ENCODE measurements at places on chromosomes 7 and 10. TPM values are rescaled to one million over a fixed set of nuclear protein-coding genes. Genes with fewer than 3 reads are reported as not detected.

The MCU gene
- 52.2 TPM for total RNA-seq

The NME8 gene
- total RNA-seq, result not detected

DNA sequence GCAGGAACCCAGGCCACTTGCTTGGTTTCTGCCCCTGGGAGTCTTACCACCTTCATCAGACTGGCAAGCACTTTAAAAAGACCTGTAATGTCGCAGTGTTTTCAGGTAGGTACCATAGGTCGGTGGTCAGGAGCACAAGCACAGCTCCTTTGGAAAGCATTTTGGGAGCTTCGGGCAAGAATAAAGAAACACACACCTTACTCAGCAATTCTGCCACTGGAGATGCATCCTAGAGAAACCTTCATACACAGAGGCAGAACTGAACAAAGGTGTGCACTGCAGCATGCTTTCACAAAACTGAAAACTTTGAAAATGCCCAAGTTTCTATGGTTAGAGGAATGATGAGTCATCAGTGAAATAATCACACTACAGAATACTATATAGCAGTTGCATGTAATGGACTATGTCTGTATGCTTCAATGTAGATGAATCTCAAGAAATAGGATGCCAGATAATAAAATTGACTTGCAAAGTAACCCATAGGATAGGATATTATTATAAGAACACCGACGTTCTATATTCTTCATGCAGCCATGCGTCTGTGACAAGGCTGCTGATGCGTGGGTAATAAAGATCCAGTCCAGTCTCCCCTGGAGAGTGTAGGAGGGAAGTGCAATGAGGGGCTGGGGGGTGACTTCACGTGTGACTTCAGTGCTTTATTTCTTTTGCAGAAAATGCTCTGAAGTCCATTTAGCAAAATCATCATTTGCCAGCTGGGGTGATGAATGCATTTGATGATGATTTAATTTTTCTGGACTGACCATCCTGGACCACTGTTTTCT lies 309.5 kb downstream of the WDR37 start:
- no peak overlapping the region for H3K4me3 ChIP-seq
- DNase-seq, result no peak
- H3K27me3 ChIP-seq, result no peaks in the 10 kb centered on the region
- H3K4me1 ChIP-seq, result peaks cover under 1% of the 10 kb centered on the region
- no peaks in the 10 kb centered on the region for H3K36me3 ChIP-seq
- H3K27ac ChIP-seq, result no peak overlapping the region

GRCh38 chr7:2872296-2872874 lies 28.3 kb upstream of the GNA12 start:
- DNase-seq, result no peak
- H3K27me3 ChIP-seq, result no peaks in the 10 kb centered on the region
- no peak overlapping the region for H3K27ac ChIP-seq

- H3K4me3 ChIP-seq, result no peak overlapping the region
- H3K27ac ChIP-seq, result no peak overlapping the region
- DNase-seq, result no peak
- no peaks in the 10 kb centered on the region for H3K36me3 ChIP-seq
Observed at GRCh38 chr7:111499027-111499426, 63.3 kb downstream of the IMMP2L start.

DNA sequence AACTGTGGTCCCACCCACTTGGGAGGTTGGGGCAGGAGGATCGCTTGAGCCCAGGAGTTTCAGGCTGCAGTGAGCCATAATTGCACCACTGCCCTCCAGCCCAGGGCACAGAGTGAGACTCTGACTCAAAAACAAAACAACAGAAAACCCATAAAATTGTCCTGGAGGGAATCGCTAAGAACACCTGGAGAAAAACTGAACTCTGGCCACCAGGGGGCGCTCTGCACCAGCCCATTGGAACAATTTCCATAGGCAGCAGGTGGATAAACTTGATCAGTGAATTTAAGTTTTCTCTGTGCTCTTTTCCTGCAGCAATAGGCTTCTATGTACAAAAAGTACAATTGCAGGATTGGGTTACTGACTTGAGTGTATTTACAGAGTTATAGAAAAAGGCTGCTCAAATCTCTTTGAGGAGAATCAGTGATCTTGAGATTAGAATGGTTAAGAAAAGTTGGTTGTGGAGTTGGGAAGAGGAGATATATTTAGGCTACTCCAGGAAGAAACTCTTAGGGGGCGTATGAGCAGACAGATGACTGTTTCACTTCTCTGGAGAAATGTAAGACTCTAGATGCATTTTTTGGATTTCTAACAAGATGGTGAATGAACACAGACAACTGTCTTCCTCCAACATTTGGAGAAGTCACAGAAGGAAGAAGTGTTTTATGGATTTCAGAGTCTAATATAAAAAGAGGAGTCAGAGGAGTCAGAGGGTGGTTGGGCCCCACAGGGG lies 274.9 kb upstream of the GALNT17 start:
- H3K4me3 ChIP-seq, result no peak overlapping the region
- no peaks in the 10 kb centered on the region for H3K36me3 ChIP-seq
- no peaks in the 10 kb centered on the region for H3K27me3 ChIP-seq
- no peak overlapping the region for H3K27ac ChIP-seq
- DNase-seq, result peak; percentile 55

Data from Caco-2 (cell line).